ENCODE measurements at places on chromosomes 11 and 22. TPM values are rescaled to one million over a fixed set of nuclear protein-coding genes. Genes with fewer than 3 reads are reported as not detected.

DNA sequence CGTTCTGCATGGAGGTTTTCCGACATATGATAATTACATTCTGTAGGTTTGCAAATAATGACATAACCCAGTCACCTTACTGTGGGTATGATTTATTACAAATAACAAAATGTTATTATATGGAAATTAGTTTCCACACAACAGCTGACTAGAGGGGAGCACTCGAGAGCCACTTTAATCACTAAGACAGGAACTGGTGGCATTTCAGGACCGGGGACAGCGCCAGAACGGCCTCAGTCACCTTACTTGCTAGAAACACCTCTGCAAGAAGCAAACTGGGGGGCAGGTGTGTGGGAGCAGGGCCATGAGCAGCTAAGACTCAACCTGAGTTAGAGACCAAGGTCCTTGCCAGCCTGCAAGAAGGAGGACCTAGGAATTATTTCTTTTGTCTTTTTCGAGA is 199.9 kb downstream of the DSCAML1 start:
- H3K36me3 ChIP-seq = no peaks in the 10 kb centered on the region
- peaks cover 21% of the 10 kb centered on the region for H3K27me3 ChIP-seq
- no peak overlapping the region for H3K27ac ChIP-seq
- H3K4me1 ChIP-seq = peaks cover 5% of the 10 kb centered on the region
- peak; percentile 34 for DNase-seq

- H3K4me1 ChIP-seq = peaks cover 65% of the 10 kb centered on the region
- DNase-seq = no peak
- no peak overlapping the region for H3K4me3 ChIP-seq
- H3K27me3 ChIP-seq = no peaks in the 10 kb centered on the region
Observed at GRCh38 chr11:116927163-116927974, 89.9 kb upstream of the APOA1 start.

DNA sequence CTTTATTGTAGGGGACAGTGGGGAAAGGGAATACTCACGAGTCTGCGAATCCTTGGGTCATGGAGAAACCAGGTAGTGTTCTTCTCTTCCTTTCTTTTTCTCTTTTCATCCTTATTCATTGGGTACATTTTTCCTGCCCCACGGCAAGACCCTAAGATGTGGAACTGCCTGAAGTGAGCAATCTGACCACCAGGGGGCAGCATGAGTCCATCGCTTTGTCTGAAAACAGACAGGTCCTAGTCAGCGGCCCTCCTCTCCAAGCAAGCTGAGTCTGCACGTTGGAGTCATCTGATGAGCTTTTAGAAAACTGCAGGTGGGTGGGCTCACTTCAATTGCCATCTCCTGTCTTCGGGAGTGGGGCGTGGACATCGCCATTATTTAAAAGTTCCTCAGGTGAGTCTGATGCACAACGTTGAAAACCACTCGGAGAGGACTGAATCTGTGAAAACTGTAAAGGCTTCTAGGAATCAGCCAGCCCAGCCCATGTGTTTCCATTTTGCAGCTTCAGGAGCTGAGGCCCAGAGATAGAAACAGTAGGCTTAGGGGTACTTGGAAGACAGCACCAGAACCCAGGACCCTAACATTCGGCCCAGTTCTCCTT is 34.0 kb upstream of the FBXO3 start:
- H3K36me3 ChIP-seq = no peaks in the 10 kb centered on the region
- H3K4me3 ChIP-seq = no peak overlapping the region
- peaks cover 35% of the 10 kb centered on the region for H3K27me3 ChIP-seq
- H3K27ac ChIP-seq = no peak overlapping the region
- H3K4me1 ChIP-seq = no peaks in the 10 kb centered on the region

DNA sequence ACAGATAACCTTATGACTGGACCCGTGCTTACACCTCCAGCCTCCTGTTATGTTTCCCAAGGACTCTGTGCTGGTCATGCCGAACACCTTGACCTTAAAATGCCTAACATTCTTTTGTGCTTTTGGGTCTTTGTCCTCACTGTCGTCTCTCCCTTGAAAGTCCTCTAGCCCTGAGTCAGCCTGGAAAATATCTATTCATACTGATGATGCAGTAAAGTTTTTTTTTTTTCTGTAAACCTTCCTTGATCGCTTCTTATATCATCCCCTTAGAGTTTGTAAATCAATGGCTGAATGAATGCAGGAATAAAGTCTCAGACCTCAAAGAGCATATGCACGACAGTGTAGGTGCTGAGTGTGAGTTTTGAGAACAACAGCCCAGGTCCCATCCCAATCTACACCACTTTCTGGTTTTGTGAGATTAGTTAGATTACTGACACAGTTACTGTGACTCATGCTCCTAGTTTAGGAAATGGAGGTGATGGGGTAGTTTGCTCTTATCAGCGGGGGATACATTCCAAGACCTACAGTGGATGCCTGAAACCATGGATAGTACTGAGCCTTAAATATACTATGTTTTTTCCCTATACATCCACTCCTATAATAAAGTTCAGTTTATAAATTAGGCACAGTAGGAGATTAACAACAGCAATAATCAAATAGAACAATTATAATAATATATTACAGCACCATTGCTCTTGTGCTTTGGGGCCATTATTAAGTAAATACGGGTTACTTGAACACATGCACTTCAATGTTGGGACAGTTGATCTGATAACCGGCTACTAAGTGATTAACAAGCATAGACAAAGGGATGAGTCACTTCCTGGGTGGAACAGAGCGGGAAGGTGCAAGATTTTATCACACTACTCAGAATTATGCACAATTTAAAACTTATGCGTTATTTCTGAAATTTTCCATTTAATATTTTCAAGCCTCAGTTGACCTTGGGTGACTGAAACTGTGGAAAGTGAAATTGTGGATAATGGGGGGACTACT is 8.6 kb downstream of the TCN1 start:
- peak overlapping the region; percentile 95 for H3K27ac ChIP-seq
- H3K4me3 ChIP-seq = peak overlapping the region; percentile 19
- H3K27me3 ChIP-seq = no peaks in the 10 kb centered on the region
- H3K4me1 ChIP-seq = peaks cover 41% of the 10 kb centered on the region
- H3K36me3 ChIP-seq = peaks cover 22% of the 10 kb centered on the region

DNA sequence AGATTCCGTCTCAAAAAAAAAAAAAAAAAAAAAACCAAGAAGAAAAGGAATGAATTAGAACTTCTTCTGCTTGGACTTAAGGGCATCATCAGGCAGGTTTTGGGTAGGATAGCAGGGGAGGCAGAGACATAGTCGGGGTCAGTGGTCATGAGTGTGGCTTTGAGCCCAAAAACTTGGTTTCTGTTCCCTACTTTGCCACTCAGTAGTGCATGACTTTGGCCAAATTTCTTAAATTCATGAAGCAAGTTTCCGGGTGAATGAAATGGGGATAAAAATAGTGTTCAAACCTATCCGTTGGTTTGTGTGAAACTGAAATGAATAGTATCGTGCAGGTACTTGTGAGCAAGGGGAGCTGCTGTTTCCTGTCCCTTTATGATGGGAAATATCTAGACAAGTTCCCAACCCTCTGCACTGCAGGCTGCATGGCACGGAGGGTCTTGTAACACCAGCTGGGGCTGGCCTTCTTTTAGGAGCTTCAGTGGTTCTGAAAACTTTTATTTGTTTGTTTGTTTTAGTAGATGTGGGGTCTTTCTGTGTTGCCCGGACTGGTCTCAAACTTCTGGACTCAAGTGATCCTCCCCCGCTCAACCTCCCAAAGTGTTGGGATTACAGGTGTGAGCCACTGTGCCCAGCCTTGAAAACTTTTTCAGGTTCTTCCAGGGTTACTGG is 18.4 kb downstream of the NEAT1 start:
- H3K27me3 ChIP-seq = no peaks in the 10 kb centered on the region
- H3K27ac ChIP-seq = peak overlapping the region; percentile 88
- H3K36me3 ChIP-seq = peaks cover 72% of the 10 kb centered on the region
- no peak for DNase-seq
- no peak overlapping the region for H3K4me3 ChIP-seq

- H3K27me3 ChIP-seq = no peaks in the 10 kb centered on the region
- DNase-seq = no peak
- peak overlapping the region; percentile 9 for H3K27ac ChIP-seq
- H3K36me3 ChIP-seq = peaks cover 81% of the 10 kb centered on the region
- H3K4me3 ChIP-seq = no peak overlapping the region
Observed at GRCh38 chr22:39958949-39959639, 1.1 kb upstream of the TMA7B start.

GRCh38 chr22:23259916-23260644 is 79.8 kb downstream of the BCR start:
- H3K4me1 ChIP-seq = peaks cover 3% of the 10 kb centered on the region
- H3K36me3 ChIP-seq = no peaks in the 10 kb centered on the region
- no peak overlapping the region for H3K27ac ChIP-seq
- H3K4me3 ChIP-seq = no peak overlapping the region

- no peak for DNase-seq
- H3K4me1 ChIP-seq = no peaks in the 10 kb centered on the region
- no peaks in the 10 kb centered on the region for H3K36me3 ChIP-seq
- H3K27ac ChIP-seq = no peak overlapping the region
- H3K4me3 ChIP-seq = no peak overlapping the region
Observed at GRCh38 chr11:11584937-11585336, 36.9 kb downstream of the GALNT18 start.

- H3K27ac ChIP-seq = no peak overlapping the region
- no peak for DNase-seq
- no peaks in the 10 kb centered on the region for H3K4me1 ChIP-seq
- no peak overlapping the region for H3K4me3 ChIP-seq
- H3K36me3 ChIP-seq = no peaks in the 10 kb centered on the region
- no peaks in the 10 kb centered on the region for H3K27me3 ChIP-seq
Observed at GRCh38 chr11:2689651-2690575, 9.9 kb downstream of the KCNQ1OT1 start.

Gene KCNJ11
- total RNA-seq = 0.83 TPM

Gene LMO2
- not detected for total RNA-seq

Gene OR11H1
- total RNA-seq = not detected

Gene MS4A6A
- not detected for total RNA-seq
